NCI-H1048 (cell line): ENCODE measurements at places on chromosomes 16 and 17.

DNA sequence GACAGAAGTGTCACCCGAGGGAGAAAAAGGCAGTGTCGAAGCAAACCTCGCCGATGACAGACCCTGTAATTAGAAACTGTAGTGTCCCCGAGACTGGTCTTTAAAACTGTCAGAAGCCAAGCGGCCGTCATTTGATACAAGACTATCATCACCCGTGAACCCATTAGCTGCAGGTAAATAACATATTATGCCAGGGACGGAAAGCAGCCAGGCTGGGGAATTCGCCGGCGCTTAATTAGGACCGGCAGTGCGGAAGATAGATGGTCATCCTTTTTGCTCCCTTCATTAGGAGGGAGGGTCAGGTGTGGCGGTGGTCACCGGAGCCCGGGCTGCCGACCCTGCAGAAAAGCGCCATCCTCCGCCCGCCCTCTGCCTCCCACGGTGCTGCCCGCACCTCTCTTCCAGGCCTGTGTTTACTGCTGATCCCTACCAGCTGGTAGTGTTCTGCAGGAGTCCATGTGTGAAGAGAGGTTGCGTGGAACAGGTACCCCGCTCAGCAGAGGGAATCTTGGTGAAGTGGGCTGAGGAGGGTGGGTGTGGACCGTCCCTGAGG, 109.4 kb upstream of the GSE1 start:
- DNase-seq: no peak

DNA sequence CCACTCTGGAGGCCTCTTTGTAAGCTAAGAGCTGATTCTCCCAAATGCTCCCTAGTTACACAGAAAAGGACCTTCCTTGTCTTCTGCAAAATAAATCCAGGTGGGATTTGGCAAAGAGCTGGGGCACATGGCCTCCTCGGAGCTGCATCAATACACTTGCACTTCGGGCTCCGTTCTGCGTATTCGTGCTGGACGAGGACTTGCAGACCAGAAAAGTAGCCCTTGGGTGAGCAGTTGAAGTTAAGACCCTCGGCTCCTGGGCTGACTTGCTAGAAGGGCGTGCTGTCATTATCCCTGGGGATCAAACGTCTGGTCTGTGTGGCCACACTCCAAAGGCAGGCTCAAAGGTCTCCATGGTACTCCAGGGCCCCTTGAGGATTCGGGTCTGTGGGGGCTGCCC, 144.2 kb upstream of the RPH3AL start:
- DNase-seq: no peak

GRCh38 chr16:15790458-15790857, 66.4 kb downstream of the MYH11 start:
- no peak for DNase-seq

DNA sequence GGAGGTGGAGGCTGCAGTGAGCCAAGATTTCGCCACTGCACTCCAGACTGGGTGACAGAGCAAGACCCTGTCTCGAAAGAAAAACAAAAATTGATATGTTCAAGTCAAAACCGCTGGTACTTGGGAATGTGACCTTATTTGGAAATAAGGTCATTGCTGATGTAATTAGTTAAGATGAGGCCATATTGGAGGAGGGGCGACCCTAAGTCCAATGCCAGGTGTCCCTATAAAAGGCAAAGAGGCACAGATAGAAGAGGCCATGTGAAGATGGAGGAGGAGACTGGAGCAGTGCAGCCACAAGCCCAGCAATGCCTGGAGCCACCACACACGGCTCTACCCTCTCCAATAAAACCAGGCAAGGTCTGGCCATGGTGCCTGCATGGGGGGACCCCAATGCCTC, 50.8 kb upstream of the JPH3 start:
- no peak for DNase-seq

DNA sequence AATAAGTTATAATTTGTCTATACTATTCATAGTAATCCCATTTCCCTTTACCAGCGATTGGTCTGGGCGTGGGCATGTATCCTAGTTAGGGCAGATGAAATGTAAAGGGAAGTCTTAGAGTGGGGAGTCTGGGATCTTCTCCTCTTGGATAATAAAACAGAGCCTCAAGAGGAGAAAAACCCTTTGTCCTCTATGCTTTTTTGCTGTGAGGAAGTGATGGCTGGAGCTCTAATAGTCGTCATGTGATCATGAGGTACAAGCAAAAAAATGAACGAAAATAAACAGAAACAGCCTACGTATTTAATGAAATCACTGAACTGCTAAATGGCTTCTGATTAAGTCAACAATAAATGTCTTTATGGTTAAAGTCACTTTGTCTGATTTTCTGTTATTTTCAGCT, 26.8 kb downstream of the EFCAB5 start:
- no peak for DNase-seq

DNA sequence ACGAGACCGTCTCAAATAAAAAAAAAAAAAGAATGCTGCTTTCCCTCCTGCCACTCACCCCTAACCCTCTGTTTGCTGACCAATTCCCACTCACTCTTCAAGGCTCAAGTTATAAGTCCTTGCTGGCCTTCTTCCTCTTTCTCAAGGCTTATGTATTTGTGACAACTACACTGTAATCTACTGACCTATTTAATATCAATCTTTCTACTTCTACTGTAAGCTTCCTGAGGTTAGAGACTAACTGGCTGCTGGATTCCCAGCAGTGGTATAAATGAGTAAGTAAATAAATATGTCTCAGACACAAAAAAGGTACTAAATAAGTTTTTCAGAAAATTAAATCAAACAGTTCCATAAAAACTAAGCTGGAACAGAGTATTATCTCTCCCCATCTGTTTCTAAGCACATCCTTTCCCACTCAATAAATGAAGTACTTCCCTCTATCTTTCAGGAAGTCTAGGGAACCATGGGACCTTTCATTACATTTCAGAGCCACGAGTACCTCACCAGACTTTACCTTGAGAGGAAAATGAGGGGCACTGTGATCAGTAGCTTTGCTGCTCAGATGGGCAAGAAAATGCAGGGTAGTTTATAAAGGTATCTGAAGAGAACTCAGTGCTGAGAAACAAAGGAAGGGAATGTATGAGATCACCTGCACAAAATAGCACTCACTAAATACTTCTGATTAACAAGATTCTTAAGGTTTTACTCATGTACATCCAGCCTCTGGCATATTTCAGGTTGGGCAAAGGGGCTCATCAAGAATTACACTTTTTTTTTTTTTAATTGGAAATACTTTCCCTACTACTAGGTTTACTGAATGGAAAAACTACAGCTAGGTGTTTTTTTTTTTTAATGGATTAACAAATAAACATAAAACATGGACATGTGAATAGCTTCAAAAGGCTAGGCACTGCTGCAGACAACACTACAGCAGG, 10.8 kb downstream of the SSH2 start:
- DNase-seq: no peak

GRCh38 chr17:74480290-74480689, 13.9 kb downstream of the CD300A start:
- no peak for DNase-seq

- DNase-seq: no peak
Observed at GRCh38 chr16:17578981-17579874, 108.5 kb upstream of the XYLT1 start.

- no peak for DNase-seq
Observed at GRCh38 chr16:57507136-57508034, 21.1 kb upstream of the DOK4 start.

- no peak for DNase-seq
Observed at GRCh38 chr17:76083536-76084182, 4.7 kb downstream of the ZACN start.

DNA sequence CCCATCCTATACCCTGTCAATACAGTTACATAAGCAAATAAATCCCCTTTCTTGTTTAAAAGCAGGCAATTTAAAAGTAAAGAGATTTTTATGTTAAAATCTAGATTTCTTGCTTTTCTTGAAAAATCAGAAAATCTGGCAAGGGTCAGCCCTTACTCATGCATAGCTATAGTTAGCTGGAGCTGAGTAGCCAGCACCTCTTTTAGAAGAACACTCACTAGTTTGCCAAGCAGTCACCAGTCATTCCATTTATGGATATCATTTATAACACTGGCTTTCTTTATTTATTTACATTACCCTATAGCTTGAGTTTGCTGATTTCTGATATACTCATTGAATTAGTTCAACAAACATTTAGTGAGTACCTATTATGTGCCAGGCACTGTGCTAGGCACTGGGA, 45.7 kb downstream of the NXPH3 start:
- no peak for DNase-seq

DNA sequence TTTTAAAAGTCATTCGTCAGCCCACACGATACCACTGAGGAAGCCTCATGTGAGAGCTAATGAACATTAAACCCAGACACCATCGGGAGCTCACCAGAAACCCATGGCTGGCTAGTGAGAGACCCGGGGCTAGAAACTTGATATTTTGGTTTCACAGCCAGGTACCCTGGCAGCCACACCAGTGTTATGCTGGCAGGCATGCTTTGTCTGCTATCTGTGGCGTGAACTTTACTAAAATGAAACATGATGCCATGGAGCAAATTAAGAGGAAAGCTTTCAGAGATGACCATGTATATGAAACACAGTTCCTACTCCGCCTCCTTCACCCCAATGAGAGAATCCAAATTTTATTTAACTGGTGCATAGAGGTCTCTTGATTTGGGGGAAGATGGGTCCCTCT, 291.2 kb downstream of the IRX3 start:
- no peak for DNase-seq

GRCh38 chr17:78137392-78138203, 7.0 kb downstream of the TMC8 start:
- no peak for DNase-seq

- DNase-seq: no peak
Observed at GRCh38 chr16:30112197-30113030, 923 bp downstream of the GDPD3 start.

GRCh38 chr17:76176701-76177574, 35.9 kb upstream of the FOXJ1 start:
- DNase-seq: no peak

DNA sequence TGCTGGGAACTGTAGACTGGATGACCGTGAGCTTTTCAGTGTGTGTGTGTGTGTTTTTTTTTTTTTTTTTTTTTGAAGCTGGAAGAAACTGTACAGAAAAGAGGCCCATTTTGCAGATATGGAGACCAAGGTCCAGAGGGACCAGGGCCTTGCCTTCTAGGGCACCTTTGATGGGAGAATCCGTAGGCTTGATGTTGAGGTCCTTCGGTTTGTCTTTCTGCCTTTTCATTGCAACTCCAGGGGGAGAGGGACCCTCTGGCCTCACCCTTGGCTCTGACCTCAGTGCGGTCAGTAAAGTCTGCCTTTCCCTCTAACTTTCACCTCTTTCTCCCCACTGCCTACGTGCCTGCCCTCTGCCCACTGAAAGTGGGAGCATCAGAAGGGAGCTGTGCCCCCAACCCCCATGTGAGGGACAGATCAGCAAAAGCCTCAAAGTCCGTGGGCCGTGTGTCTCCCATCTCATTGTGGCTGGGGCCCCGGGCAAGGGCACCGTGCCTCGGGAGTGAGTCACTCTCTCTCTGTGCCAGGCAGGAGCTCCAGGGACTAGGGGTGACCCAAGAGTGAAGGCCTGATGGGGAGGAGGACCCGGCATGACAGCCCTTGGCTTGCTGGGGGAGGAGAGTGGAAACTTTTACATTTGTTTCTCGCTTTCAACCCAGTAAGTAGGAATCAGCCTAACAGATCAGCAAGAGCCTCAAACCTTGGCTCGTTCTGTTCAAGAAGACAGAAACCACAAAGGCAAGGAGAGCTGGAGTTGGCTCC, 123.6 kb downstream of the CMIP start:
- no peak for DNase-seq

- DNase-seq: no peak
Observed at GRCh38 chr16:85657996-85658395, 30.8 kb downstream of the GINS2 start.

GRCh38 chr17:37339321-37339720, 36.5 kb upstream of the C17orf78 start:
- DNase-seq: no peak
